Sciatic nerve (tissue), 2 donors: ENCODE measurements at places on chromosomes 6 and 20. TPM values are rescaled to one million over a fixed set of nuclear protein-coding genes. Genes with fewer than 3 reads are reported as not detected.

- no peak for DNase-seq
Measured at GRCh38 chr6:114419175-114419574, 76.4 kb upstream of the HS3ST5 start.

SLC22A7 gene
- not detected for total RNA-seq

MOCS3 gene
- 3.1 TPM for total RNA-seq

DNA sequence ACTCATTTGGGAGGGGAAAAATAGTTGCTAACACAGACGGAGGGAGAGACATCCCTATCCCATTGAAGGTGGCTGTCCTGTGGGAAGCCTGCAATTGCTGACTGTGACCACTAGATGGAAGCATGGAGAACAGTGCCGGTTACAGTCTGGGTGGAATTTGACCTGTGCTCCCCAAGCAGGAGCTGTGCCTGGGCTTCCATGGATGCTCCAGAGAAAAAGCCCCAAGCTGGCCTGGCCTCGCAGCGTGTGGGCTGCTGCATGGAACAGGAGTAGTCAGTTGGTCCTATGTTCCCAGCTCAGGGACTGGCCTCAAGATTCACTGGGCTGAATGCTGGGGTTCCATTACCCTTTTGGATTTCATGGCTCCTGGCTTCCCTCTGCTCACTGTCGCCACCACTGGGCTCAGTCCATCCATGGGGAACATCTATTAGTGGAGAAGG, 116.3 kb upstream of the CHD6 start:
- no peak for DNase-seq

GRCh38 chr6:19181211-19181610, 656.0 kb upstream of the ID4 start:
- DNase-seq, result no peak

DNA sequence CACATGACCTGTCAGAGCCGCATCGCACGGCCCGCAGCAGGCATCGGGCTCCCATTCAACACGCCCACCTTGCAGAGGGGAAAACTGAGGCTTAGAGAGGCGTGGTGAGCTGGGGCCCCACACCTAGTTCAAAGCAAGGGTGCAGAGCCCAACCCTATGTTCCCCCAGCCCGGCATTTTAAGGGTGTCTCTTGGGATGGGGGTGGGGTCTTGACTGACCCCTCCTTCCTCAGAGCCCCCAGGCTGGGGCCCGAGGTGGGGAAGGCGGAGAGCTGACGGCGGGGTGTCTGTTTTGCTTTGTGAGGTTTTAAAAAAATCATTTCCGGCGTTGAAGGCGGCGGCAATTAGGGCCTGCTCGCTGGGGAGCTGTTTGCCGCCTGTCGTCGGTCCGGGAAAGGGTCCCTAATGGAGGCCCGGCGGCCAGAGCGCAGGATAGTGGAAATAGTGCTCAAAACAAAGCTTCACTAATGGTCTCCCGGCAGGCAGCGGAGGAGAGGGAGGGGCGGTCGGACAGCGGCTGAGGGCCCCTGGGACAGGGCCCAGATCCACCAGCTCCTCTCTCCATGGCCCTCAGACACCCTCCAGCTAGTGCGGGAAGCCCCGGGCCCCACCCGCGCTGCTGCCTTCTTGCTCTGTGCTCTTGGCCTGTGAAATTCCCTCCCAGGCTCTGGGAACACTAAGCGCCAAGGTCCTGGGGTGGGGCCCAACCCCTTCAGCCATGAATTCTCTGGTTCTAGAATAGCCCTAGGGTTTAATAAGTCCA, 11.9 kb downstream of the VSTM2L start:
- no peak for DNase-seq

DNA sequence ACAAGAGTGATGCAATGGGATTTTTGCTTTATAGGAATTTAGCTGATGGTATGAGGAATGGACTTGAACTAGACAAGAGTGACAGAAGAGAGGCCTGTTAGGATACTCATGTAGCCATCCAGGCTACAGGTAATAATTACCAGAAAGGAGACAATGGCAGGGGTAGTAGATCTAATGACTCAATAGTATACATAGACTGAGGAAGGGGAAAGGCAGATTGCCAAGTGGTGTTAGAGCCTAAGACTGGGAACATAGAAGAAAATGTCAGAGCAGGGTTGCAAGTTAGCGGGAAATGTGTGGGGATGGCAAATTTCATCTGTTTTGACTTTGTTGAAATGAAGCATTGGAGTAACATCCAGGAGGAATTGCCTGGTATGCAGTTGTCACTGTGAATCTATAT, 295.6 kb downstream of the UTRN start:
- no peak for DNase-seq

CDSN gene
- not detected for total RNA-seq

- no peak for DNase-seq
Measured at GRCh38 chr20:40848526-40848925, 159.5 kb upstream of the MAFB start.

SNAP91 gene
- 2.7 TPM for total RNA-seq

- DNase-seq, result no peak
Measured at GRCh38 chr6:82957171-82957867, 108.3 kb downstream of the UBE3D start.

CFAP206 gene
- 0.40 TPM for total RNA-seq

SEL1L2 gene
- total RNA-seq, result not detected

DNA sequence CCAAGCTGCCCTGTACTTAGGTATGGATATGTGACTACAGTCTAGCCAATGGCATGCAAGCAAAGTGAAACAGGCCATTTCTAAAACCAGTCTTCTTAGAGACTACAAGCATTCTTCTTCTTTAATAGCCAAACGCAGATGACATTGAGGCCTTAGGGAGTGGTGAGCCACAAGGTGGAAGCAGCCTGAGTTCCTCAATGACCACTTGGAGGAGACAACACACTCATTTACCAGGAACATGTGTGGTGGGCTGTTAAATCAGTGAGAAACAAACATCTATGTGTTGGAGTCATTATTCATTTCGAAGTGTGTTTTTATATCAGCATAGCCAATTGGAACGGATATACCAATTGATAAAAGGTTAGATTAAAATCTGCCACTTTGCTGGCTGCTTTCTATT, 122.0 kb downstream of the GFRAL start:
- no peak for DNase-seq

DNA sequence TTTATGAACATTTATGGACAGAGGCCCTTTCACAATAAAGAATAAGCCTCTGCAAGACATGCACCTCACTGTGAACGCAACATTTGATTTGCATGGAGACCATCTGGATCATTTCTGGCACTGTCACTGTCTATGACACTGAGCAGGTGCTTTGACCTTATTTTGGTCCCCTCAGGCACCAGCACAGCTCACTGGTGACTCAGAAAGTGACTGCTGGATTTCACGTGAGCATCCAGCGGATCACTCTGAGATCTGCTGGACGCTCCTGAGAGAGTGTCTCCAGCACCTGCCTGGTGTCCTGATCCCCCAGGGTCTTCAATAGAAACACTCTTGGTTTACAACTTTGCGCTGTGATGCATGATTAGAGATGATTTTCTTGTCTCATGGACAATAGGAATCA, 375.7 kb downstream of the TENT5A start:
- DNase-seq, result no peak

SIRPA gene
- total RNA-seq, result 55.5 TPM

MTCH1 gene
- total RNA-seq, result 154 TPM

LIN28B gene
- total RNA-seq, result not detected

DNA sequence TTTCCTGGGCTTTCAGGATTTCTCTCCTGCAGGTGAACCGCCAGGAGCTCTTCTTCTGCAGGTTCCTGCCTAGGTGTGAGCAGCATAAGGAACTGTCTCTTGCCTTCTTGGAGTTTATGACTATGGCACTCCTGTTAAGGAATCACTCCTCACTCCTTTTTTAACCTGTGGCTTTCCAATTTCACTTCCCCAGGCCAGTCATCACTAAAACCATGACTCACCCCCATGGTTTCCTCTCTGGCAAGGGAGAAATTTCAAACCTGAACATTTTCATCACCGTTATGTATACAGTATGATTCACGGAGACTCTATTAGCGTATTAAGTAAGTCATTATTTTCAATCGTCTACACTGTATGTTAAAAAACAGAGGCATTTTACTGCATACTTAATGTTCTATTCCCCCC, 78.2 kb upstream of the ARID1B start:
- DNase-seq, result no peak

GRCh38 chr6:10460096-10460495, 45.2 kb upstream of the TFAP2A start:
- DNase-seq, result no peak

GRCh38 chr6:73943411-73943810, 247.4 kb downstream of the CD109 start:
- DNase-seq, result no peak

DNA sequence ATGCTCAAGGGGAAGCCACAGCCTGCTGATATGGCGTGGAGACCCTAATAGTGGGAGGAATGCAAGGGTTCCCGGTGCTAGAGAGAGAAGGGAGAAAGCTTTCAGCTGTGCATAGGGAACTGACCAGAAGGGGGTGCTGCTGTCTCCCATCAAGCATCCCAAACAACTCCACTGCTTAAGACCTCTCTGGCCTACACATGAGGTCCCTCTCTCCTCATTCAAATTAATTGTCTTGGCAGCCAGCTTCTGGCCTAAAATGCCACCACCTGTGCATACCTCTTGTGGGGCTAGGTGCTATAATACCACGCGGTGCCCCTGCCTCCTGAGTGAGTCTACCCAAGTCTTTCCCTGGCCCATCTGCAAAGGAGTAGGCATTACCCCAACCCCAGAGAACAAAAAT, 14.5 kb downstream of the ADISSP start:
- DNase-seq, result no peak
